Kidney tubule cell (primary cell): ENCODE measurements at places on chromosomes 6 and 20.

DNA sequence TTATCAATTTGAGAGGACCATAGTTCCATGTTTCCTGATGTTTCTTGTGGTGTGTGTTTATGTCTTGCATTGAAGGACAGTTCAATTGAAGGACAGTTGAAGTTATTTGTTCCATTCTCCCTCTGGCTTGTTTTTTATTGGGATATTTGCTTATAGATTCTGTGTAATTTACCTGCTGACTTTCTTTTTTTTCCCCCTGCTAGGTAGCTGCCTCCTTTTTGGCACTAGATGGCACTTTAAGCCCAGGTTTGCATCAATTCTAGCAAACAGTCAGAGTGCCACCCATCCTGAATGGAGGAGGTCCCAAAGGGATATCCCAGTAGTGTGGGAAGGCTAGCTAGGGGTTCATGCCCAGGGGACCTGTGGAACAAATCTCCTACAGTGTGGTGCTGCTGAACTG, 78.1 kb downstream of the CFAP61 start:
- DNase-seq: peak; percentile 53

DNA sequence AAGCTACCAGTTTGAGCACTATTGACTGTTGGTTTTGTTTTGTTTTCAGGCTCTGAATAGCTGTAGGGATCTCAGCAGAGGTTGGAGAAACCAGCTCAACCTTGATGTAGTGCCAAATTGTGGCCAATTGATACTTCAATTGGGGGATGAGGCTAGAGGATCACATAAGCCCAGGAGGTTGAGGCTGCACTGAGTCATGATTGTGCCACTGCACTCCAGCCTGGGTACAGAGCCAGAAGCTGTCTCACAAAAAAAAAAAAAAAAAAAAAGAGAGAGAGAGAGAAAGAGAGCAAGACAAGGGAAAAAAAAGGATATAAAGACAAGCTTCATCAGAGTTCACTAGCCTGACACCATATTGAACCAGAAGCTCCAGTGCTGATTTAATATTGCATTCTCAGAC, 702.1 kb downstream of the FRK start:
- DNase-seq: no peak

DNA sequence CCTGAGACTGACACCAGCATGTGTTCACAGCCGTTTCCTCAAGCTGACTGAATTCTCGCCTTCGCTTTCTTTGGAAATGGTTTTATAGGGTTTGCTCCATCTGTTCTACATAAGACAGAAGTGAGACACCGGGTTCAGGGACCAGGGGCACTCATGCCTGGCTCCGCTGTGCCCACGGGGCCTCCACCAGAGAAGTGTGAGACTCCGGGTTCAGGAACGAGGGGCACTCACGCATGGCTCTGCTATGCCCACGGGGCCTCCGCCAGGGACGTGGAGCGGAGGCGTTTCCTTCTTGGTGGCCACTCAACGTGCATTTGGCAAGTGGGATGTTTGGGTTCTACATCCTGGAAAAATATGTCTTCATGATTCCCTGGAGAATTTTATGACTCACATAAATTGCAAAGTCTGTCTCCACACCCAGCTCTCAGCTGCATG, 106.6 kb downstream of the RNASET2 start:
- DNase-seq: no peak

- no peak for DNase-seq
Measured at GRCh38 chr6:14040042-14040441, 77.5 kb upstream of the CD83 start.
